Stimulated activated CD8-positive, alpha-beta memory T cell treated with anti-CD3 and anti-CD28 coated beads, Interleukin-12 subunit alpha, Interleukin-12 subunit beta, amount 100 ng/mL, for 4 hours (primary cell): ENCODE measurements at places on chromosomes 2 and 18.

DNA sequence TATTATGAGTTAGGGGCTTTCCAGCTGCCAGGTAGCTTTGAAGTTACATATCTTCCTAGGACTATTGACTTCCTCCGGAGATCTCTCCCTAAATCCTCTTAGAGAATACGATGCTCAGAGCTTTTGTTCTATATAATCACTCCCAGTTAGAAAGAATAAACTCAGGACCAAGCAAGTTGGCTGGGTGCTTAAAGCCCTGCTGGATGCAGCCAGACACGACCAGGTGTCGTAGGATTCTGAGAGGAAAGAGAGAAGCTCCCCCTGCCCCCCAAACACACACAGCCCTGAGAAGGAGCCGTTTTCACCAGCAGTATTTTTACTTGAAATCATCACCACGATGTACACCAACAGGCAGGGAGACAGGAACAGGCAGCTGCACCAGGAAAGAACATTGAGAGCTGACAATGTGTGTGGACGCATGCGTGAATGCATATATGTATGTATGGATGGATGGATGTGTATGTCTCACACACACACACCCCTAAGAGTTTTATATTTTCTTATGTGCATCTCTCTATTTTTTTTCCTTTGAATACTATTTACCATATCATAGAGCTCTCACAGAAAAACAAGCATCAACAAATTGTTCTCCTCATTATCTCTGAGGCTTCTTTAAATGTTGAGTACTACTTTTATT, 382.6 kb downstream of the EPHA4 start:
- DNase-seq: no peak

- DNase-seq: no peak
These were observed 64.8 kb upstream of the EML6 start for GRCh38 chr2:54658564-54659071.

- no peak for DNase-seq
These were observed 46.0 kb downstream of the COX7A2L start for GRCh38 chr2:42314892-42315468.

GRCh38 chr2:38602136-38602731, 494 bp downstream of the HNRNPLL start:
- peak; percentile 19 for DNase-seq
